ENCODE measurements at places on chromosomes 5 and 9. TPM values are rescaled to one million over a fixed set of nuclear protein-coding genes. Genes with fewer than 3 reads are reported as not detected.

The CCDC152 gene
- 0.19 TPM for total RNA-seq

The NCS1 gene
- 40.3 TPM for total RNA-seq

The GPR150 gene
- not detected for total RNA-seq

The ZNF454 gene
- 0.72 TPM for total RNA-seq

The KCNN2 gene
- 0.31 TPM for total RNA-seq

The GCNT4 gene
- total RNA-seq = 0.06 TPM

The FST gene
- 13.6 TPM for total RNA-seq
